ENCODE measurements at places on chromosomes 11 and 22.

GRCh38 chr11:100928426-100928825 is 201.2 kb downstream of the PGR start:
- DNase-seq = no peak

DNA sequence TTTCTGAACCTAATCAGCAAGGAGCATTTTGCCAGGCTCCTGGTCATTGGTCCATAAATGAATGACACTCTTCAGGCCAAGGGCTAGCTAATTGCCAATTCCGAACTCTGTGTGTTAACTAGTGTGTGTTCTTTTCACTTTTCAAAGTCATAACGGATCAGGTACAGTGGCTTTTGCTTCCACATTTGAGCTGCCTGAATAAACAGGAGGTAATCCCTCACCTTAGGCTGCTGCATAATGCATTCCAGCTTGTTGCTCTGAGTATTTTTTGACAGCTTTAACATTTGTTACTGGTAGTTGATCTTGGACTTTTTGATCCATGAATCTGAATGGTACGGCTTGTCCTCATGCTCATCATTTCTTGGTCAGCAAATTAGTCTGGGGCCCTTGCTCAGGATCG is 485.1 kb downstream of the CNTN5 start:
- DNase-seq = no peak

- DNase-seq = no peak
Measured at GRCh38 chr11:85822814-85823213, 11.9 kb upstream of the SYTL2 start.

DNA sequence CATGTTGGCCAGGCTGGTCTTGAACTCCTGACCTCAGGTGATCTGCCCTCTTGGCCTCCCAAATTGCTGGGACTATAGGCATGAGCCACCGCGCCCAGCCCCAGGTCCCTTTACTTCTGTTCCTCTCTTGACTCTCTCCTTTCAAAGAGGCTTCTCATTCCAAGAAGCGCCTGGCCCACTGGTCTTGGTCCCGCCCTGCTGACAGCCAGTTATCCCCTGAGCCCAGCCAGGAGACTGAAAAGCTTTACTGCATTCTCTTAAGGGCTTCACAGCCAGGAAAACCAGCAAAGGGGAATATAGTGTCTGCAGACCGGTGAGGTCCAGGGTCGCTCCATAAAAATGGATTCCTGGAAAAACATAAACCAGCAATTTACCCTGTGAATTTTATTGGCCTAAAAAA is 68.3 kb downstream of the NFAM1 start:
- DNase-seq = no peak

DNA sequence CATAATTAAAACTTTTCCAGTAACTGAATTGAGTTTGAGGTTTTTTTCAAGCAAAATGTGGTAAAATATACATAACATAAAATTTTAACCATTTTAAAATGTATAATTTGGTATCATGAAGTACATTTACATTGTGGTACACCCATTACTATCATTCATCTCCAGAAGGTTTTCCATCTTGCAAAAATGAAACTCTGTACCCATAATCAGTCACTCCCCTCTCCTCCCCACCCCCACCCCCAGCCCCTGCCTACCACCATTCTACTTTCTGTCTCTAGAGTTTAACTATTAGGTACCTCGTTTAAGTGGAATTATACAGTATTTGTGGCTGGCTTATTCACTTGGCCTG is 63.7 kb downstream of the MICAL2 start:
- no peak for DNase-seq

Data from mesendoderm (in vitro differentiated cells).